Heart left ventricle (tissue), 16 donors: ENCODE measurements at places on chromosomes 1 and 21. TPM values are rescaled to one million over a fixed set of nuclear protein-coding genes. Genes with fewer than 3 reads are reported as not detected.

DNA sequence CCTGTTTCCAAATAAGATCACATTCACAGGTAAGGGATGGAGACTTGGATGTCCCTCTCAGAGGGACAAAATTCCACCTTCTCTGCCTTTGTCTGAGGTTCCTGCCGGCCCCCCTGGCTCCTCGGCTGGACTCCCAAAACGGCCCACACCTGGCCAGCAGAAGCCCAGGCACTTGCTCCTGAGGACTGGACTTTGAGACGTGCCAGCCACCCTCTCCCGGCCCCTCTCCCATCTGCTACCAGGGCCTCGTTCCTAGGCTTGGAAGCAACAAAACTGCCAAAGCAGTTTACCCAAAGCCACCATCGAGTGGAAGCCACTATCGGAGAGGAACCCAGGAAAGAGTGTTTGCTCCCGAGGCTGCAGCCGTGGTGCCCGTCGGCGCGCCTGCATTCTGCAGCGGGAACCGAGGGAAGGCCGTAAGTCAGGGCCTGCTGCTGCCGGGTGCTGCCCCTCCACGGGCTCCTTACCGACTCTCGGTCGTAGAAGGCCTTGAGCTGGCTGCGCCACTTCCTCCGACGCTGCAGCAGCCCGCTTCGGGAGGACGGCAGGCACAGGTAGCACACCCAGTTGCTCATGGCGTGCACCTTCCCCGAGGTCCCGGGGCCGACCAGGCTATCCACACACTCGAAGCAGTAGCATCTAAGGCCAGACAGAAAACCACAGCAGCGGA, 3.5 kb downstream of the DNMT3L start:
- no peak overlapping the region for H3K4me3 ChIP-seq
- H3K27ac ChIP-seq, result no peak overlapping the region
- peak; percentile 42 for DNase-seq
- no peaks in the 10 kb centered on the region for H3K36me3 ChIP-seq

- no peaks in the 10 kb centered on the region for H3K36me3 ChIP-seq
- DNase-seq, result no peak
- H3K4me1 ChIP-seq, result no peaks in the 10 kb centered on the region
- no peak overlapping the region for H3K4me3 ChIP-seq
- no peaks in the 10 kb centered on the region for H3K27me3 ChIP-seq
Measured at GRCh38 chr1:50666849-50667248, 243.6 kb upstream of the DMRTA2 start.

DNA sequence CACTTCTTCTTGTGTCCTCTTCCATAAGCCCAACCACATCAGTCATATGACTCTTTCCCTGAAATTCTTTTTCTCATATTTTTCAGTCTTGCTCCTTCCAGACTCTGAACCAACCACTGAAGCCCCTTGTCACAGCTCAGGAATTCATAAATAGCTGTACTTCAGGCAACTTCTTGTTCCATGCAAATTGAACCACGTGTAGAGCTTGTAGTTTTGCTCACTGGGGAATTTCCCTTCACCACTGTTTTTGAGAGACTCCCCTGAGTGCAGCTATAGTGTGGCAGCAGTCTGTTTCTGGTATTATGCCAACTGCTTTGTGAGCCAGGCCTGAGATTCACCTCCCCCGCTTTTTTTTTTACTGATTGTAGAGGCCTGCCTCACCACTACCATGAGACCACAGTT, 150.3 kb upstream of the SPAG17 start:
- no peaks in the 10 kb centered on the region for H3K36me3 ChIP-seq
- H3K27me3 ChIP-seq, result no peaks in the 10 kb centered on the region
- H3K4me3 ChIP-seq, result no peak overlapping the region

DNA sequence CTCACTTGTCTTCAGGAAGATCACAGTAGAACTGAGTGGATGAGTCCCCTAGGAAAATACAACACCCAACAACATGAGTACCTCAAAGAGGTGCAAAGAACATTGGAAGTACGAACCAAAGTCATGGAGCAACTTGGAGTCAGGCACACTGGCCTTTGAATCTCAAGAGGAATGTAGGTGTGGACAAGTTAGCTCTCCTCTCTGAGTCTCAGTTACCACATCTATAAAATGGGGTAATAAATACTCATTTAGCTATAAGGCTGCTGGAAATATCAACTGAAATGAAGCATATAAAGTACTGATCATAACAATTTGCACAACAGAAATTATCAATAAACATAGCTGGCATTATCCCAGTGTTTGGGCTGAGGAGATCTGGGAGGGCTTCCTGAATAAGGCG, 96.7 kb upstream of the JUN start:
- H3K27me3 ChIP-seq, result no peaks in the 10 kb centered on the region
- no peaks in the 10 kb centered on the region for H3K36me3 ChIP-seq
- H3K4me1 ChIP-seq, result peaks cover 37% of the 10 kb centered on the region
- no peak overlapping the region for H3K4me3 ChIP-seq
- DNase-seq, result no peak

Gene MED8
- 15.5 TPM for total RNA-seq

Gene LGR6
- 2.7 TPM for total RNA-seq

Gene C1orf185
- total RNA-seq, result not detected

Gene SPATA46
- not detected for total RNA-seq
